ENCODE measurements at places on chromosomes 4 and X. TPM values are rescaled to one million over a fixed set of nuclear protein-coding genes. Genes with fewer than 3 reads are reported as not detected.

The MND1 gene
- total RNA-seq: 6.8 TPM

The ZCCHC18 gene
- total RNA-seq: 0.52 TPM

The RAB28 gene
- total RNA-seq: 18.8 TPM

The ACSL1 gene
- total RNA-seq: 123 TPM

The SLC10A4 gene
- total RNA-seq: 2.6 TPM

The SULT1B1 gene
- 0.52 TPM for total RNA-seq

The UGT2B15 gene
- total RNA-seq: not detected

The MMRN1 gene
- total RNA-seq: 9.4 TPM

The SLC38A5 gene
- 6.3 TPM for total RNA-seq

The PDGFRA gene
- 118 TPM for total RNA-seq

The ZC4H2 gene
- total RNA-seq: 4.2 TPM

The FGG gene
- total RNA-seq: 4.7 TPM

The WDFY3 gene
- 100 TPM for total RNA-seq
